ENCODE measurements at places on chromosomes 13 and 19.

DNA sequence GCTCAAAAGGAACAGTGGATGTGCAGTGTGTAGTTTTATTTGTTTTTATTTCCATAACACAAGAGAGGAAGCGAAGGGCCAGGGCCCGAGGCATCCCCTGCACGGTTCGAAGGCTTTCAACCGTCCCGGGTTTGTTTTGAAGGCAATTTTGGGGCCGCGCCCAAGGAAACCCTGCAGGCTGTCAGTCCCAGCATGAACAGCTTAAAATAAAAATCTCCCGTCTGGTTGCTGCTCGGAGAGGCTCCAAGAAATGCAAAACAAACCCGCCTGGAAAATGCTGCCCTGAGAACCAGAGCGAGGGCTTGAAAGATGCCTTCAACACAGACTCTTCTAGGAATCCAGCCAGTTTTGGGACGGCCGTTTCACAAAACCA, 16.0 kb downstream of the LSM4 start:
- no peak for DNase-seq

DNA sequence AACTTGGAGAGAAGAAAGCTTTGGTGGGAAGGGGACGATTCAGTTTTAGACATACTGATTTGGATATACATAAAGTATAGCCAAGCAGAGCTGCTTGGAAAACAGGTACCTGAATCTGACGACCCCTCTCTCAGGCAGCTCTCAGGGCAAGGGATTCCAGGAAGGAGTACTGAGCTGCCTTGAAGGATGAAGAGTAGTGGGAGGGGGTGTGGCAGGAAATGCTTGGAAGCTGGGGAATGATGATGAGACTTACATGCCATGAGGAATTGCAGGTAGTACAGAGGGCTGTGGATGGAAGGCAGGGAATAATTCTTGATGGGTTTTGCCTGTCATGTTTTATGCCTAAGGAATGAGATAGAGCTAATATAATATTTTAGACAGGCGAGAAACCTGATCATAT, 38.7 kb downstream of the HTR2A start:
- DNase-seq: no peak

DNA sequence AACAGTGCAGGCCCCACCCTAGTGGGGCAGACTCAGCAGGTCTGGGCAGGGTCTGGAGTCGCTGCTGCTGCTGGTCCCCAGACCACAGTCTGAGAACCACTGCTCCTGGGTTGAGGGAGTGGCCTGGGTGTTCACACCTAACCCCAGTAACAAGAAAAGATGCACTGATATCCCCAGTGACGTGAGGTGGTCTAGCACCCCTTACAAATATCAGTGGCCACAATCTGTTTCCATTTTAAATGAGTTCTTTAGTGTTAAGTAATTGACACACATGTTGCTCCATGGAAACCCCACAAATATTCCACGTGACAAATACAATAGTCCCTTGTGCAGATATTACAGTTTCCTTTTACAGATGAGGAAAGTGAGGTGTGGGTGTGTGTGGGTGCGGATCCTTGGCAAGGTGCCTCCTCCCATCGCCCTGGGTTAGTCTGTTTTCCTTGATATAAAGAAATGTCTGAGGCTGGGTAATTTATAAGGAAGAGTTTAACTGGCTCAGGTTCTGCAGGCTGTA, 96.3 kb upstream of the GPR183 start:
- DNase-seq: no peak

DNA sequence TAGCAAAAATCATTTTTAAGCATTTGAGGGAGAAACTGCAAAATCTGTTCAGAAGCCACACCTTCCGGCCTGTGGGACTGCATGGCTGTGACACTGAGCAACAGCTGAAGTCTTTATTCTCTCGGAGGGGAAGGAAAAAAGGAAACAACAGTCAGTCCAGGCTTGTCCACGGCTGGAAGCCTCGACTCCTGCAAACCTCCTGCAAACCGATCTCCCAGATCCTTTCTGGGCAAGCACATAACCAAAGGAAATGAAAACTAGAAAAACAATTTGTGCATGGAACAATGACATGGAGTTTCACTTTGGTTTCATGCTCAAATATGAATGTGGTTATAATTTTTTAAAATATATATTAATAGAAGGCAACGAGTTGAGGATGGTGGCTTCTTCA, 1.0 kb downstream of the COL4A1 start:
- DNase-seq: no peak

DNA sequence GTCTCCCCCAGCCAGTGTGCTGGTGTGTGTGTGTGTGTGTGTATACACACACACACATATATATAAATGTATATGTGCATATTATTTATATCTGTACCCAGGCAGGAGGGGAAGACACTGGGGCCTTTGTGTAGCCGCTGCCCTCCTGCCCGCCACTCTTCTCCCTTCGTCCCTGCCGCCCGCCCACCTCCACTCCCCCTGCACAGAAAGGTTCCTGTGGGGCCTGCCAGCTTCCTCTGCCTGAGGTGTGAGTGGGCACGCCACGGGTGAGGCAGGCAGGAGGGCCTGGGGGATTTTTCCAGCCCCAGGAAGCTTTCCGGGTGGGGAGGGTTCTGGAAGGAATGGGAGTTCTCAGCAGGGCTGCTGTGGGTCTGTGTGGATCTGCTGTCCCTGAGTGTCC, 6.9 kb downstream of the IRF2BP1 start:
- DNase-seq: no peak

GRCh38 chr13:48573213-48574007, 40.5 kb upstream of the RCBTB2 start:
- no peak for DNase-seq

- DNase-seq: no peak
Measured at GRCh38 chr13:65784088-65784816, 1445.9 kb downstream of the PCDH9 start.

GRCh38 chr19:41225238-41226052, 6.4 kb downstream of the AXL start:
- DNase-seq: peak; percentile 96

DNA sequence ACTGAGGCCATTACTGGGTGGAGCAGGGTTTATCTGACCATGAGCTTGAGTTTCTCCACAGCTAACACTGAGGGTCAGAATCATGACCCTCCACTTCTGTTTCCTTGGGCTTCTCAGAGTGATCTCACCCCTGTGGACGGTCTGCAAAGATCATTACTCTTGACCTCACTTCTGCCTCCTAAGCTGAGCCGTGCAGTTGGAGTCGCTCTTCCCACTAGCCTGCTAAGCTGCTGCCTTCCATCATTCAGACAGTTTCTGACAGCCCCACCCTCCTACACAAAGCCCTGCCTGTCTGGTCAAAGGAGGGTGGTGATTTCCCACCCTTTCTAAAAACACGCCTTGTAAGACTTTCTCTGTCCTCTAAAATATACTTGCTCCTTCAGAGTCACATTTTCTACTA, 9.3 kb upstream of the FRY start:
- no peak for DNase-seq

DNA sequence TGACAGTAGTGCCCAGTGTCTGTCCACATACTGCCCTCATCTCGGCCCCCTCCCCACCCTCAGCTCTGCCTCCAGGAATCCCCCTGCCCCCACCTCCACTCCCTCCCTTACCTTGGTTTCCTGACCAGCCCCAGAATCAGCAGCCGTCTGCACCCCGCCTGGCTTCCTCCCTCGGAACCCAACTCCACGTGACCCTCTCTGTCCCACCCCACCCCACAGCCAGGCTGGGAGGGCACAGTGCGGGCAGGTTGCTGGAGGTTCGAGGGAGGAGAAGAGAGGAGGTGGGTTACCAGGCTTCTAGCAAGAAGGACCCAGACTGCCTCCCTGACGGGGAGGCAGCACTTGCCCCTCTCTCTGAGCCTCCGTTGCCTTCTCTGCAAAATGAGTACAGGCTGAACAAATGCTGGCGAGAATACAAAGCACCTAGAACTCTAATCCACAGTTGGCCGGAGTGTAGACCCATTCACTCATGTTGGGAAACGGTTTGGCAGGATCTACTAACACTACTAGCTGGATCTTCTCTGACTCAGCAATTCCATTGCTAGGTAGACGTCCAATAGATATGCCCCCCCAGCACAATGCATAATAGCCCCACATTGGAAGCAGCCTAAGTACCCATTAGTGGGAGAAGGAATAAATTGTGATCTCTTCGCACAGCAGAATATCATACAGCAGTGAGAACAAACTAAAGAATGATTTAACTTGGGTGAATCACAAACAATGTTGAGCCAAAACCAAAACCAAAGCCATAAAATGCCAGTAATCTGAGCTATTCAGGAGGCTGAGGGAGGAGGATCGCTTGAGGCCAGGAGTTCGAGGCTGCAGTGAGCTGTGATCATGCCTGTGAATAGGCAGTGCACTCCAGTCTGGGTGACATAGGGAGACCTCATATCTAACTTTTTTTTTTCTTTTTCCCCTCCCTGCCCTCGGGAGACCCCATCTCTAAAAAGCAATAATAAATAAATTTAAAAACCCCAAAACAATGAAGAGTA, at the start of gene RASAL3:
Gene RASAL3, minus strand, starts transcription at position 151 of the 992 bp plus-strand sequence. CDS start 186 bp downstream, outside the sequence.
- DNase-seq: no peak

GRCh38 chr13:100269837-100270236, 180.9 kb downstream of the PCCA start:
- DNase-seq: peak; percentile 70

- peak; percentile 70 for DNase-seq
Measured at GRCh38 chr13:98599502-98600328, 22.8 kb upstream of the STK24 start.

DNA sequence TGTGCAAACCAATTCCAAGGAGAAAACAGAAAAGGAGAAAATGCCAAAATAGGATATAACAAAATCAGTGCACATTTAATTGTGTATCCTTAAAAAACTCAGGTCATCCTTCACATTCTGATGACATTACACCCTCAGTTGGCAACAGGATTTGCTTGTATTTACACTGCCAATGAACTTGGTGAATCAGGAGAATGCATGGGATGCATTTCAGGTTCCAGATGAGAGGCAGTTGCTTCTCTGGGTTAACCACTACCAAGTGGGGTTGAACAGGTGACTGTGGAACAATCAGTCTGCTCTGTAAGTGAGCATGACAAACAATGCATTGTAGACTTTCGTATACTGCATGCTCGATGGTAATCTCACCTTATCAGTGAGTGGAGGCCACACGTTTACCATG, 79.1 kb downstream of the STARD13 start:
- DNase-seq: peak; percentile 64

GRCh38 chr13:112702341-112702985, 12.6 kb downstream of the ATP11A start:
- no peak for DNase-seq

GRCh38 chr13:28353679-28354078, 141.2 kb downstream of the FLT1 start:
- no peak for DNase-seq

DNA sequence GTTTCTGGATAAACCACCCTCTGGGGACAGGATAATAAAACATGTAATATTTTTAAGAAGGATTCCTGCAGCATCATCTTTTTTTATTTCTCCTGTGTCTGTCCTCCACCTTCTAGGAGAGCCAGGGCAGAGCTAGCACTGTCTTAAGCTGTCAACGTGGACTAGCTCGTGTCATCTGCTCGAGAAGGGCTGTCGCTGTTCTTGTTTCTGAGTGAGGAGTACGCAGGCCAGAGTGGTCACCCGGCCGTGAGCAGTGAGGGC, 13.9 kb downstream of the CAPN12 start:
- no peak for DNase-seq

DNA sequence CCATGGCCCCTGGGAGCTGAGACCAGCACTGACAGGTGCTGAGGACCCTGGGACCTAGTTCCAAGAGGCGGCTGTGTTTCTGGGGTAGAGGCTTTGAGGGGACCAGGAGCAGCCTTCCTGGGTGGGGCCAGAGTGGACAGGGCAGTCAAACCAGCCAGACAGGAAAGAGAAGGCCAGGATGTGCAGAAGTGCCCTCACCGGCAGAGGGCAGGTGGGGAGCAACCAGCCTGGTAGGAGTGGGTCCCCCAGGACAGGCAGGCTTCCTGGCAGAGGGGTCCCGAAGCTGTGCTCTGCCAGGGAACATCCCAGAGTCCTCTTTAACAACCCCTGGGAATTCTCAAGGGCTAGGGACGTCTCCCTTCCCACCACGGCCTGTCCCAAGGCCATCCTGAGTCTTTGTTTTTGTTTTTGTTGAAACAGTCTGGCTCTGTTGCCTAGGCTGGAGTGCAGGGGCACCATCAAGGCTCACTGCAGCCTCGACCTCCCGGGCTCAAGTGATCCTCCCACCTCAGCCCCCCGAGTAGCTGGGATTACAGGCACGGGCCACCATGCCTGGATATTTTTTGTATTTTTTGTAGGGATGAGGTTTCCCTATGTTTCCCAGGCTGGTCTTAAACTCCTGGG, 3.0 kb upstream of the HIPK4 start:
- DNase-seq: no peak

DNA sequence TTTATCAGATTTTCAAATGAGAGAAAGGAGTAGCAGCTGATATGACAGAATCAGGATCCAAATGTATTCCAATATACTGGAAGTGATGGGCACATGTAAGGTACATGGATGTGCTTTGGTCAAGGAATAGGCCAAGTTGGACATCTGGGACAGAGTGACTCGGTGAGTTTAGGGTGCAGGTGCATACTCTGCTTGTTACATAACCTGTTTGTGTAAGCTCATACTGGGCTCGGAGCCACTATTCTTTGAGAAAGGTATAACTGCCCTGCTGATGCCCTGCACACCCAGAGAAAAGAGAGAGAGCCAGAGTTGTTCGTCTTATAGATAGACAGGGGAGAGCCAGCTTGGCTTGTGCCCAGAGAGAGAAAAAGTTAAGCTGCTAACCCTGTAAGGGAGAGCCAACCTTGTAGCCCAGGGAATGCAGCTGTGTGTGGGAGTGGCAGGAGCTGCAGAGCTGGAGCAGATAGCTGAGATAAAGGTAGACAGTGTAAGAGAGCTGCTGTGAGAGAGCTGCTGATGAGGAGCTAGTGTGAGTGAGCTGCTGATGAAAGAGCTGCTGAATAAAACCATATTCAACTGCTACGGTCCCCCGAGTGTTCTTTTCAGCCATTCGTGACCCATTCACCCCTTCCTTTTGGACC, 40.7 kb upstream of the N4BP2L1 start:
- no peak for DNase-seq

DNA sequence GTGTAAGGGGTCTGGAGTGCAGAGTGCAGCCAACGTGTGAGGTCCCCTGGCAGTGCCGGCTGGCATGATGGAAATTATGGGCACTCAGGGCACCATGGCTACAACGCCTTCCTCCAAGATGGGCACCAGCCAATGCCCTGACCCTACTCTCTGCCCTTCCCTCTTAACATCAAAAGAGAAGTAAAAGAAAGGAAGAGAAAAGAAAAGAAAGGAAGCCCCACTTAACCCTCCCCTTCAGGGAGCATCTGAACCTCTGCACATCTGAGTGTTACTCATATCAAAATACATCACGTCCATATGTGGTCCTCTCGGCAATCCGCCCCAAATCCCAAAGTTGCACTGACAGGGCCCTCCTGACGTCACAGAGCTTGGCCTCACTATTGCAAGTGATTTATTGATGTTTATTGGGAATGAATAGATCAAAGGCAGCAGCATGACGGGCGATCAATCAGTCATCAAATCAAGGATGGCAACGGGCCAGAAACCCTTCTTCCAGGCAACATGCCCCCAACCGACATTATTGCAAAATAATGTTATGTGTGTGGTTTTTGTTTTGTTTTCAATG, 1.3 kb downstream of the TSHZ3 start:
- DNase-seq: no peak

- DNase-seq: no peak
Measured at GRCh38 chr13:85543144-85543543, 256.1 kb downstream of the SLITRK6 start.

- DNase-seq: no peak
Measured at GRCh38 chr13:58488251-58488650, 856.7 kb downstream of the PCDH17 start.
